Bronchial epithelial cell (primary cell): ENCODE measurements at places on chromosomes 4 and X. TPM values are rescaled to one million over a fixed set of nuclear protein-coding genes. Genes with fewer than 3 reads are reported as not detected.
A peak's percentile ranks its signal among the peaks of the same experiment; 100 is the strongest.

EDA2R gene
- total RNA-seq = 3.8 and 5.3 TPM in 2 replicates

HPGDS gene
- total RNA-seq = not detected in 2 replicates

DKK2 gene
- 0.26 TPM in 1 of 2 replicates, not detected in the other for total RNA-seq

POU3F4 gene
- not detected in 2 replicates for total RNA-seq

ADH1C gene
- 0.26 TPM in 1 of 2 replicates, not detected in the other for total RNA-seq

GRCh38 chr4:143514169-143514495 lies 630 bp downstream of the SMARCA5 start:
- DNase-seq = no peak

DNA sequence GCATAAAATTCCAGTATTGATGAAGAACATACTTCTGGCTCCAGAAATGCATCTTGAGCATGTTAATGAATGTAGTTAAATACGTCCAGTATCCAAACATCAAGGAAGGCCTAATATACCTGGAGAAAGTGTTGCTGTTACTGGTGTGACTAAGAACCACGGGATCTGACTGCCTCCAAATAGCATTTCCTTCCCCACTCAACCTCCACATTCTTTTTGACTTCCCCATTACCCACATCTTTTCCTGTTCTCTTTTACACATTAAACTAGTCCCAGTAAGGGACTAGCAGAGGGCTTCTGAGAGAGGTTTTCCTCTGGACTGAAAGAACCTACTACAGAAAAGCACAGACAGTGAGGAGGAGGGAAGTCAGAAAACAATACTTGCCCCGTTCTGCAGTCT lies 482.8 kb upstream of the HTR2C start:
- DNase-seq = no peak

DNA sequence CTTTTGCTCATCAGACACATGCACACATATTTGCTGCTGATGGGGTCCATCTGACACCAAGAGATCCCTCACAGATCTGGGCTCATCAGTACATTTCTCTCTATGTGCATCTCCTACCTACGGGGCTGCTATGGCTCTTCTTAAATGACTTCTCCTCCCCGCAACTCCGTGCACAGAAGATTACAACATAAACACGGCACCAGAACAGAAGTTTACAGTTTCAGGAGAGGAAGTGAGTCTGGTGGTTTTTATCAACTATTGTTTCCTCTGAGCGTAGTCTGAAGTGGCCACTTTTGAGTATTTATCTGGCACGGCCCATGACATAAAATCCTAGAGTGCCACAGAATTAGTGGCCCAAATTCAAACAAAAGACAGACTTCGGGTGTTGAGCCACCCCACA lies 263.8 kb downstream of the PRDM5 start:
- no peak for DNase-seq

DNA sequence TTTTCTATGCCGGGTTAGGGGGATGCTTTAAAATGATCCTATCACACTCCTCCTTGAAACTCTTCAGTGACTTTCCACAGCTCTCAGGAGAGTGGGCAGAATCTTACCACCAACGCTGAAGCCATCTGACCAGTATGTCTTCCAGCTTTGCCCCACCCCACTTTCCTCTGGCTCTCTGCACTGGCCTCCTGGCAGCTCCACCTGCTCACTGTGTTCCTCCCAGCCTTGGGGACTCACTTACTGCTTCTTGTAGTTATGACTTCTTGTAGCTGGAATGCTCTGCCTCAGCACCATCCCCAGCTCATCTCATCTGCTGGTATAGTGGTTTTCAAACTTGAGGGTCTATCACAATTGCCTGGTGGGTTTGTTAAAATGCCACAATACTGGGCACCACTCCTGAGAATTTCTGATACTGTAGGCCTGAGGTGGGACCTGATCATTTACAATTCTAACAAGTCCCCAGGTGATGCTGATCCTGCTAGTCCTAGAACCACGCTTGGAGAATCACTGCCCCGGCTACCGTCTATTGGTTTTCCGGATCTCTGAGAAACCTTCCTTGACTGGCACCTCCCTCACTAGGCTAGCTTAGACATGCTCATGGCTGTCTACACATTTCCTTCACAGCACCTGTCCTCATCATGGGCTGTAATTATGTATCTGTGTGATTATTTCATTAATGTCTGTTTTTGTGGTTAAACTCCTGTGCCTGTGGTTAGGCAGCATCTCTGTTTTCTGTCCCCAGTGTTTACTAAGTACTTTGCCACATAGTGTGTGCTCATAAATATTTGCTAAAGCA lies 152.2 kb downstream of the MGST2 start:
- peak; percentile 64 for DNase-seq

DNA sequence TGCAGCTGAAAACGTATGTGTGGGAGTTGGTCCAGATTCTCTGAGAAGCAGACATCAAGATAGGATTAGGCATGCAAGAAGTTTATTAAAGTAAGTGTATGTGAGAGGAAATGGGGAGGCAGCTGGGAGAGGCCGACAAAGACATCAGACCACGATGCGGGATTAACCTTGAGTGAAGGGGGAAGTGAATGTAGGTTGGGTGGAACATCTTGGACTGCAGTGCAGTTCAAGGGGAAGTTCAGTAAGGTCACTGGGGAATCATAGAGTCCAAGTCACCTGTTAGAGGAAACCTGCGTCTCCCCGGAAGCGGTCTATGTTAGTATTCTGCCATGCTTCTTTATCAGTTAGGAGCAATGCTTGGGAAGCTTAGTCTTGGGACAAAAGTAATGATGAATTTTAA lies 22.0 kb downstream of the CXCL8 start:
- no peak for DNase-seq

DNA sequence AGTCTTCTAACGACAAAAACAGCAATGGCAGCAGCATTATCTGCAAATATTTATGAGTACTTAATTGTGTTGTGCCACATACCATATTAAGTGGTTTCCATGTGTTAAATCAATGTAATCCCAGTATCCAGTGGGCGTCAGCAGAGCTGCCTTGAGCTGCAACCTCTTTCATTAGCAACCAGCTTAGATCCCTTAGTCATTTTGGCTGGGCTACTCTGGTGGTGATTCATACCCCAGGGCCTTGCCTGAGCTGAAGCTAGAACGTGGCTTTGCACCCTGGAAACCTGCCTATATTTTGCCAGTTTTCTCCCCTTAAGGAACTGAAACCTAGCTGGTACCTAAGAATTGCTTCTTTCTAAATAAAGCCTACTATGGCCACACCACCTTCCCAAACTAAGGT lies 474.3 kb upstream of the FTHL17 start:
- peak; percentile 85 for DNase-seq
